Activated CD4-positive, alpha-beta T cell treated with anti-CD3 and anti-CD28 coated beads for 1 hour (primary cell): ENCODE measurements at places on chromosomes 4 and X.

- no peak for DNase-seq
Measured at GRCh38 chr4:48270523-48270897, 872 bp upstream of the TEC start.

DNA sequence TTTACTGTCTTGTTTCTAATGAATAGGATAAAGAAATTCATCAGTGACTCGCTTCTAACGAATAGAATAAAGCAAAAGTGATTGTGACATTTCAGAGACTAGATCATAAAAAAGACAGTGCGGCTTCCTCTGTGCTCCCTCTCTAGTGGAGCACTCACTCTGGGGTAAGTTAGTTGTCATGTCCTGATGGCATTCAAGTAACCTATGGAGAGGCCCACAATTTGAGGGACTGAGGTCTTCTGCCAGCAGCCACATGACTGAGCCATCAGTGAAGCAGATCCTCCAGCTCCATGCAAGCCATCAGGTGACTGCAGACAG is 72.4 kb downstream of the YIPF6 start:
- no peak for DNase-seq

DNA sequence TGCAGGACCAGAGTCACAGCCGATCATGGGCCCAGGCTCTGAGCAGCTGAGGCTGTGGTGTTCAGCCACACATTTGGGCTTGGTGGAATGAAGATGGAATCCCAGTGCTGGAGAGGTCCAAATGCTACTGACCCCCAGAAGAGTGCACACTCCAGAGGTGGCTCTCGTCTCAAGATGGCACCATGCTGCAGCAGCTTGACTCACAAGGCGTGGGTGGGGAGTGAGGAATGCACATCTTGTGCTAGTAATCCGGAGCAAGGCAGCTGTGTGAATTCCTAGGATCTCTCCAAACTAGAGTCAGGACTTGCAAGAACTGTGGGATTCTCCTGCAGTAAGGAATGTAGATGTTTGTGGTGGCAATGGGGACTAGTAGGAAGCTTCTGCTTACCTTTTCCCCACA is 28.7 kb downstream of the RAB28 start:
- DNase-seq = no peak

DNA sequence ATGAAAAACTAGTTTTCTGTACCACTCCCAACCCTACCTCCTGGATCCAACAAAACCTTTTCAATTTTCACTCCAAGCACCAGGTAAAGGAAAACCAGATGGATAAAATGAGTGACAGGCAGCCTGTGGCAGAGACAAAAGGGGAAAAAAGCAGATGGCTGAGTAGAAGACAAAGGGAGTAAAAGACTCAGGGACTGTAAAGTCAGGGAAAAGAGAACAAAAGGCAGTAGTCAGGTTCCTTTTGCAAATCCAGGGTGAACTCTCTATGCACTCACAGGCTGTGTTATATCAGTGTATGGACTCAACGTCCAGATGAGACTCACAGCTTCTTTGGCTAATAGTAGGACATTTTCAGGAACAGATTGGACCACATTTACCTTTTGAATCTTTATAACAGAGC is 54.2 kb downstream of the QRFPR start:
- DNase-seq = no peak

DNA sequence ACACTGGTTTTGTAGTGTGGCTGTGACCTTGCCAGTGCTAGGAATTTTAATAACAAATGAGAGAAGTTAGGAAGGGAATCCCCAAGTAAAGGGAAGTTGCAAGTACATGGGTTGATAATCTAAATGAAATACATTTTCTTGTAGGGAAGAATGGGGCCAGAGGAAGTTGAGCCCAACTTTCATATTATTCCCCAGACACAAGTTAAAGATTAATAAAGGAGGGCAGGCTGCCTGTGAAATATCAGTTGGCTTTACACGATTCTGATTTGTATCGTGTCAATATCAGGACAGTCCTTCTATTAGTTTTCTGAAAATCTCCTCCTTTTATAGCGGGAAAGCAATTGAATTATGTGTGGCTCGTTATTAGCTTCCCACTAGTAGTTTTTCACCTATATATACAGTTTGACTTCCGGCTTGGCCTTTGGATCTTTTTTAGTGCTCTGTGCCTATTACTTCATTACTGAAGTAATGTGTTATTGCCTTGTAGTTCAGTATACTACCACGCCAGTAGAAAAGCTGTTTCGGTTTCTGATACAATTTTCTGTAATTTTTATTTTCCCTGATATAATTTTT is 1.7 kb downstream of the PDLIM5 start:
- DNase-seq = no peak

DNA sequence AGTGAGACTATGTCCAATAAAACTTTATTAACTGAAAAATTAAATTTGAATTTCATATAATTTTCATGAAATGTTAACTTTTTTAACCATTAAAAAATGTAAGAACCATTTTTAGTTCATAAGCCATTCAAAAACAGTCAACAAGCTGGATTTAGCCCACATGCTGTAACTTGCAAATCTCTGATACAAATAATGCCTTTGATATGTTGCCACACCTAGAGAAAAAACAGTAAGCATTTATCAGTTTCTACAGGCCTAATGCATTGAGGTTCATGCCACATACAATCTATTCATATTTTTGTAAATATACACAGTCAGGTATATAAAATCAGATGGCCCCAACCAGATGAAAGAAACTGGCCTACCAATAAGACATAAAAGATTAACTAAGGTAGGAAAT is 52.8 kb downstream of the LCORL start:
- no peak for DNase-seq

DNA sequence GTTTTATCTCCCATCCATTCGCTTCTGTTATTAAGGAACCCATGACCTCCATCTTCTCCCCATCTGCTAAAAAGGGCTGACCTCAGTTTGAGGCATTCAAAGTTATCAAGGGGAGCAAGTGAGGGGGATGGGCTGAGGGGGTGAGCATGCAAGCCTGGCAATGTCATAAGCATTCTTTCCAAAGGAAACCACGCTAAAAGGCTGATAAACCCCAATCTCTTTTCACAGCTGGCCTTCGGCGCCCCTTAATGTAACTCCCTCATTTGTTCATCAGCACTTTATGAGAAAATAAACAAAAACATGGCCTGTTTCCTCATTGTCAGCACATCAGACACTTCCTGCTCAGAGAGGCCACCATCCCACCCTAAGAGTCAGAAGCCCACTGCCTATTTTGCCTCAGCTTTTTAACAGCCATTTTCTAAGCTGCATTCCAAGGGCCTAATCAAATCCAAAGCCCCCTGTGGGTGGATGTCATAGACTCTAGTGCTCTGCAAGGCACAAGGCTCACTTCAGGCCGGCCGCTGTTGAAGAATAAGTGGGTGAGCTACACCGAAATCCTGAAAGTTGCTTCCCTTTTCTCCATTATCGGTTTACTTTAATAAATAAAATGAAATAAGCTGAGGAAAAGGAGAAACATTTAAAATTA is 92.0 kb upstream of the SRD5A3 start:
- no peak for DNase-seq

DNA sequence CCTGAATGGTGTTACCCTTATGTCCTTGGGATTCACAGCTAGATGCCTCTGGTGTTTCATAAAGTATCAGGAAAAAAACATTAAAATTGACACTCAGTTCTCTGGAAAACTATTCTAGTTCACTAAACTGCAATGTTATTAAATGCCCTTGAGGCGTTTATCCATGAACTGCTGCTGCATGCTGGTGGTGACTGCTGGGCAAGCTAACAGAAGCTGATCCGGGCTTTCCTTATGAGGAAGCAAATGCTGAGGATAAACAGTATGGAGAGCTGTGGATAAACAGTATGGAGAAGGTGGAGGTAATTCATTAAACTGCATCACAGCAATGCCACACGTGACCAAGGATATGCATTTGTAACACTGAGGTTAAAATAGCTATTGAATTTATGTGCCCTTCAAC is 227.0 kb downstream of the NR3C2 start:
- DNase-seq = no peak

DNA sequence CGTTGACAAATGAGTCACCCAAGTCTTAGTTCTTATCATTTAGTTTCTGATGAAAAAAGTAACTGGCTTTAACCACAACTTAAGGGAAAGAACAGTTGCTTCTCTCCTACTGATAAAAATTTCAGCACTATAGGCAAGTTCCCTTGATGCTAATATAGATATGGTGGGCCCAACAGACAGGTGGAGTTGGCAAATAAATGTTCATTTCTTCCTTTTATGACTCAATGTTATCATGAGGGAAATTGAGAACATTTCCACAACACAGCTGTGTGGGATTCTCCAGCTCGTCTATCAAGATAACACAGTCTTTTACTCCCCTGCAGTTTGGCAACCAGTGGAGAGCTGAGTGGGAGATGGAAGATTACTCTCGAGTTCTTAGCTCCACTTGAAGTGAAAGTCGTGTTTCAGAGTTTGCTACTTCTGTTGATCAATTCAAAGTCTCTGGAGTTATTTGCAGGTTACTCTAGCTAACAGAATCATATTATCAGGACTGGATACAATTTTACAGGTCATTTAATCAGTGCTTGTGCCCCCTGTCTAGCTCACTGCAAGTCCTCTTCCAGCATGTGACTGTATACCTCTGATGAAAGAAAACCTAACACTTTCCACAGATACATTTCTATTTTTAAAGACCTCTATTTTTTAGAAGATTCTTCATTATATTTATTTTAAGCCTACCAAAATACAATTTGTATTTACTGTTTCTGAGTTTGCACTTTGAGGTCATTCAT is 270.6 kb upstream of the GK2 start:
- no peak for DNase-seq

- DNase-seq = no peak
Measured at GRCh38 chr4:39259571-39260330, 77.4 kb downstream of the WDR19 start.

DNA sequence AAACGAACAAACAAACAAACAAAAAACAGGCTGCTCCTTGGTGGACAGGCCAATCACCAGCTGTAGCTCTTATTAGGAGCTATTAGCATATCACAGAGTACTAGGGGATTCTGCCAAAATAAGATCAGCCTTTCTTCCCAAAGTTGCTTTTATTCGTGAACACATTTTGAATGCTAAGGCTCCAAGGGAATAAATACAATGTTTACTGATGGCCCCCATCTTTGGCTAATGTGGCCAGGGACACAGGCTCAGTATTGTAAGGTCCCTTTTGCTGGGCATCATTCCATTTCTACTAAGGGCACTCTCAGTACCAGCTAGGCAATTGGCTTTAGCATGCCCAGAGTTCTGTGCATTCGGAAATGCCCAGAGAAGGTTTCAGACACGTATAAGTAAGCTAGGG is 84.3 kb downstream of the GPC4 start:
- no peak for DNase-seq

DNA sequence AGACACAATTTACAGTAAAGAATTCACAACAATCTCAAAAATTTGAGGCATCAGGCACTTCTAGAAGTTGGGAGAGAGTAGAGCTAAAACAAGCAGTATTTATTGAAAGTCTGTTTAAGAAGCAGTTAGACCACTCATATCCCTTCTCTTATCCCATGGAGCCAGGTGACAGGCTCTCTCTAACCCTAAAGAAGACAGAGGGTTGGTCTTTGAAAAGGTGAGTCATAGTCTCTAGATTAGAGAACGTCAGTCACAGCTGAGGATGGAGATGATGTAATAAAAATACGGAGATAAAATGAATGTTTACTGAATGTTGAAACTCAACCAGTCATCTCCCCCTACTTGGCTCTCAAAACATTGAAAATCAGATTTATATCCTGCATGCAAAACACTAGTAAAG is 223.8 kb downstream of the CHIC2 start:
- DNase-seq = no peak

DNA sequence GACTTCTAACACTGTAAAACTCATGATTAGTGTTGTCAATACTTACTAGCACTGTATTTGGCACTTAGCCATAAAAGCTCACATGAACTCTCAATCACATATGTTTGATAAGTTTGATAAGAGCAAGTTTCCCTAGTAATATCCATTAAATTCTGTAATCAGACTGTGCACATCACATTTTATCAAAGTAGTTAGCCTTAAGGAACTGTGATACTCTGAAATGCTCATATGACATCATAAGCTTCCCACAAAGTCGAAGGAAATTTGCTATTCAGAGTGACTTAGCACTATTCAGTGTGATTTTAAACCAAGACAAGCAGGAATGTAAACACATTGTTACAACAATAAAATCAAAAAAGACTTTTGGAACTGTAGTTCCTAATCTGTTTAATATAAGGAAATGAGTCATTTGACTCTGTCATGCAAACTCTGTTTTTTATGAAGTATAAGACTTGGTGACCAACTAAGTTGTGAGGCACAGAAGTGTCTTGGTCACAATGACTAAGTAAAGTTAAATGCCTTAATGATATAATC is 6.7 kb downstream of the SLC7A11 start:
- no peak for DNase-seq

- no peak for DNase-seq
Measured at GRCh38 chr4:182562350-182562749, 319.1 kb downstream of the TENM3 start.

DNA sequence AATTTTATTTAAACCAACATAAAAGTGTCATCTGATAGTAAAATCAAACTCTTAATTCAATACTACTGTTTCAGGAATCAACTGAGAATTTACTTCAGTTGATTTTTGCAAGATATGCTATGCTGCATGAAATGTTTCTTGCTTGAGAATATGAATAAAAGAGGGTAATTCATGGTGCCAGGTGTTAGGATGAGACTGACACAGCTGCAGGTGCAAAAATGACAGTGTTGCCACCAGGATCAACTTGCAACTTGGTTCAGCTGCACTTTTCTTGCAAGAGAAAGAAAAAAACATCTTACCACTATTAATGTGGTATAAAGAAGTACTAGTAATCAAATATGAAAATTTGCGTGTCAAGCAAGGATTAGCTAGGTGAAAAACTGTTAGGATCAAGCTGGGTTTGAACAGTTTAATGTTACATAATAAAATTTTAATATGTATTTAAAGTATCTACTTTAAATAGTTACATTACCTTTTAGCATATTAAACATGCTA is 49.7 kb downstream of the CHIC2 start:
- DNase-seq = no peak

GRCh38 chr4:151785484-151786157 is 24.8 kb upstream of the GATB start:
- DNase-seq = no peak

- DNase-seq = no peak
Measured at GRCh38 chrX:10506781-10507180, 113.6 kb downstream of the MID1 start.

DNA sequence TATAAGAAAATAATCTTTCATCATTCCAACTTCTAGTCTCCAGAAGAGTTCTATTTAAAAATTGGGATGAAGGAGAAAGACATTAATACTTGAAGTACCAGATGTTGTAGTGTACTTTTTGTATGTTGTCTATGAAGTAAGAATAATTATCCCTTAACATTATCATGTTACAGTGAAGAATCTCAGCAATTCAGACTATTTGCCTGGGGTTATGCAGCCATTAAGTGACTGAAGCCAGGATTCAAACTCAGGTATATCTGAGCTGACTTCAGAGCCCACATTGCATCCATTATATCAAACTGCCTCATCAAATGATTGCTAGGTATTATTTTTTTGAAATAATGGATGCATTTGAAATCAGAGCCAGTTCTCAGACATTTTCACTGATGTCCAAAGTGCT is 76.1 kb upstream of the FHDC1 start:
- DNase-seq = no peak

GRCh38 chrX:133323431-133323830 is 91.9 kb downstream of the GPC4 start:
- no peak for DNase-seq
